ENCODE measurements at places on chromosomes 5 and 9. TPM values are rescaled to one million over a fixed set of nuclear protein-coding genes. Genes with fewer than 3 reads are reported as not detected.

Gene IFNA2
- not detected for total RNA-seq

Gene ZFP37
- total RNA-seq: 1.7 TPM

Gene SH3TC2
- 0.48 TPM for total RNA-seq

Gene TMCO6
- 10.8 TPM for total RNA-seq

Gene SHOC1
- 0.02 TPM for total RNA-seq

Gene SLC6A3
- 1.5 TPM for total RNA-seq

Gene GM2A
- total RNA-seq: 16.9 TPM

Gene TRIM36
- 2.0 TPM for total RNA-seq

Gene ADAMTSL2
- not detected for total RNA-seq

Gene AK8
- total RNA-seq: 1.1 TPM

Gene LCN12
- 1.1 TPM for total RNA-seq

Gene SWI5
- total RNA-seq: 42.0 TPM

Gene FAM151B
- 1.3 TPM for total RNA-seq

Gene MAP1B
- total RNA-seq: 38.7 TPM
